ENCODE measurements at places on chromosomes 7 and 10. TPM values are rescaled to one million over a fixed set of nuclear protein-coding genes. Genes with fewer than 3 reads are reported as not detected.

GRCh38 chr10:98429320-98430072 lies 14.5 kb upstream of the PYROXD2 start:
- no peak for DNase-seq

DNA sequence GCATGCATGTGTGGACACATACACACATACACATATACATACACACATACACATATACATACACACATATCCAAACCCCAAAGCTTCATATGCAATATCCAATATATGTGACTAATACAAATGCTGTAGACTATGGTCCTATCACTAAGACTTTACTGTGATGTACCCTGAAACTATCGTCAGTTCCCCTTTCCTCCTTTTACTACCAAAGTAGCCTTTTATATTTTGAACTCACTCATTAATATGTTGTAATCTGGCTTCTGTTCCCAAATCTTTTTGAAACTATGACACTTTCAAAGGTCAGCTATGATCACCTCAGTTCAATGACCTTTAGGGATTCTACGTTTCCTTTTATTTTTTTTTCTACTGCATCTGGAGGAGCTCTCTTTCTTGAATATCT lies 64.8 kb upstream of the TFEC start:
- no peak for DNase-seq

DNA sequence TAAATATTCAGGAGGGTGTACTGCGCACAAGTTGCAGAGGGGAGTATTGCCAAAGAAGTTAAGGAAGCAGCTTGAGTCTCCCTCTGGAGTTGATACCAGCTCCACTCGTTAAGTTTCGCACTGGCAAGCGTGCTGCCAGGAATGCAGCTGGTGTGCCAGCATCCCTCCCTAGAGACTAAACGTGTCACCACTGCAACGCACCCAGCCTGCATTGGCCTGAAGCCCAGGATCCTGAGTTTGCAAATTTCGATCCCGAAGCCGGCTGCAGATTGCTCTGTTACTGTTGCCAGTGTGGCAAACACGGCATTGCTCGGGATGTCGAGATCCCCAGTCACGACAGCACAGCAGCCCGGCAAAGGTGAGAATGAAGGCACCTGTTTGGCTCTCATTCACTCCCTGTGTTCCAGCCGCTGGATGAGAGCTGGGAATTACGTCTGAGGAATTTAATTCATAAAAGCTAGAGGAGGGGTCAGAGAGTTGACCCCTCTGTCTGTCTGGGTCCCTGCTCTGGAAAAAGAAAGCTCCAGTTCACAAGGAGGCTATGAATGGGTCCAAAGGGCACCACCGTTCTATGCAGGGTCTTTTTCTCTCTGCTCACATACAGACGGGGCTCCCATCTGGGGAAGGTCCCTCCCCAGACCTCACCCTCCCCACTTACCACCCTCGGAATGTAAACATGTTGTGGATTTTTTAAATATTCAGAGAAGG lies 61.0 kb downstream of the NRP1 start:
- peak; percentile 92 for DNase-seq

DNA sequence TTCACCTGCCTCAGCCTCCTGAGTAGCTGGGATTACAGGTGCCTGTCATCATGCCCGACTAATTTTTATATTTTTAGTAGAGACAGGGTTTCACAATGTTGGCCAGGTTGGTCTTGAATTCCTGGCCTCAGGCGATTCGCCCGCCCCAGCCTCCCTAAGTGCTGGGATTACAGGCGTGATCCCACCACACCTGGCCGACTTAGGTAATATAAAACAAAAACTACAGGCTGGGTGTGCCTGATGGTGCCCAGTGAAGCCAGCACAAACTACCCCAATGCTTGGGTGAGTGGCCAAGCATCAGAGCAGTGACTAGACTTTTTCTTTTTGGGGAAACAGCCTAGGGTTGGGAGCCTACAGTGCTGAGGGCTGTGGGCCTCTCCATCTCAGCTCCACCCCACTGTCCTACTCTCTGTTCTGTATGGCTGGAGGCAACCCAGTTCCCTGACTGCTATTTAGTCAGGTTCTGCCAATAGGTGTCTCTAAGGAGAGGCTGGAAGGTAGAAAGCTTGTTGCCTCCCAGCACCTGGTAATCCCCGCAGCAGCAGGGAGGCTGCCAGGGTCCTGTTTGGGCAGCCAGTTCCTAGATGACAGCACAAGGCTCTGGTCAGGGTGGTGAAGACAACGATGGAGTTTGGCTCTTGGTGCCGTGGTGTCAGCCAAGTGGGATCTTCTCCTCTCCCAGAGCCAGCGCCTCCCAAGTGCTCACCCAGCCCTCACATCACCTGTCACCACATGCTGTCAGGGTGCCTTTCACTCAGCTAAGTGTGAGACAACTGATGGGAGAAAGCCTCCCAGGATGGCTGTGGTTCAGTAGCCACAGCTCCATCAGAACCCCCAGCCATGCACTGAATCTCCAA lies 10.4 kb upstream of the NACAD start:
- DNase-seq: no peak

DNA sequence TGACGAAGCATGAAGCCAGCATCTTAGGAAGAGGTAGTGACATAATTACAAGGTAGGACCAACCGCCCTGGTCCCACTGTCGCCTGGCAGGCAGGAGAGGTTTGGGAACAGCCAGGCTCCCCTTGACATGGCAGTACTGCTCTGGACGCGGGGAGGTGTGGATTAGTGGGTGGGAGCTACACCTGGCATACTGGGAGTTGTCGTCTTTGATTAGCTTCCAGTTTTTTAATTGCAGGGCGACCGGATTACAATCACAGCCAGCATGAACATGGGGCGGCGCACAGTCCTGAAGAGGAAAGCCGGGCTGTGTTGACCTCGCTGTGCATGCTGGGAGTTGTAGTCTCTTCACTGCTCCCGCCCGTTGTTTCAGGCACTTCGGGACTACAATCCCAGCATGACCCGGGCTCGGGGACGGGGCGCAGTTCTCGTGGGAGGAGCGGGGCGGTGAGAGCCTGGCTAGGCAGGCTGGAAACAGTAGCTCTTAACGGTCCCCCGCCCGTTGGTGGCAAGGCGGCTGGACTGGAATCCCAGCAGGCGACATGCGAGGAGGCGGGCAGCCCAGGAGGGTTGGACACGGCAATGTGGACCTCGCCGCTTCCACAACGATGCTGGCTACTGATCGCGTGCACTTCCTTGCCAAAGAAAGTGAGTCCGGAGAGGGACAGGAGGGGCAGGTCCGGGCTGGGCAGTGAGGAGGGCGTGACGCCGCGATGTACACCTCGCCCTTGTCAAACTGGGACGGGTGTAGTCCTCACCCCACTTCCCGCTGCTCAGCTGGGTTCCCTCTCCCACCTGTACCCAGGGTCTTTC lies 98.0 kb upstream of the ZNF722 start:
- no peak for DNase-seq

DNA sequence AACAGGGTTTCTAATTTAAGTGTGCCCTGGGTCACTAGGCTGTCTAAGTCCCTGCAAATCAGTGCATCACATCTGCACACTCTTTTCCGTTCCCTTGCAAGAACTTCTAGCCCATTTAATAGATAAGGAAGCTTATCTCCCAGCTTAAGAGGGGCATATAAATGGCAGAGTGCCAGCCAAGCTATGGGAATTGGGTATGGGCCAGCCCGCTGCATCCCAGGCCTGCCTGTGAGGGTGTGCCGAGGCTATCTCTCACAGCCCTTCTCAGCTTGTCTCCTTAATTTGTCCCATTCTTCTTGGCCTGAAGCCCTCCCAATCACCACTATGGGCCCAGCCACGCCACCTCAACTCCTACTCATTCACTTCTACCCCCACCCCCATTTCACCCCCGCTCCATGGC lies 14.7 kb downstream of the AQP1 start:
- DNase-seq: no peak

DNA sequence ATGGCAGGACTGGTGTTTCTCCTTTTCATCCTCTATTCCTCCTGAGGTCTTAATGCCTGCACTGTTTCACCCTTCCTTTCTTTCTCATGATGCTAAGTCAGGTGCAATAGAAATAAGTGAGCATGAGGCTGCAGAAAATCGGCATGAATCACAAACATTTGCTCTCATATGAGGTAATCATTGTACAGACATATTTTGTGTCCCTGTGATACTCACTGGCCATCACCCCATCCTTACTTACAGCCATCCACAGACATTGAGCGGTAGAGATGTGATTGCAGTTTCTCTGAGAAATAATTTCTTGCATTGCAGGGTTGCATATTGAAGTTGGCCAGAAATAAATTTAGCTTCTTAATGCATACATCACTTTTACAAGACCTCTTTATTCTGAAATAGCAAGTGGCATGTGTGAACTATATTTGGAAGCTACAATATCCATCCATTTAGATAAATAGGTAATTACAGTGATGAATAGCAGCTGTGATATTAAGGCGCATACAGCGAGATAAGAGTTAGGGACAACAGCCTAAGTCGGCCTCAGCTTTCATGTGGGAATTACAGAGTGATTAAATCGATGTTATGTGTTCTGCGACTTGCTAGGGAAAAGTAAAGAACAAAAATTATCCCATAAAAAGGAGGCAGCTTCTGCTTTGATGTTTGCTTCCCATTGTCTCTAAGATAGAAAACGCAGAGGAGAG lies 612.6 kb downstream of the SORCS3 start:
- no peak for DNase-seq

- DNase-seq: no peak
Measured at GRCh38 chr7:72446591-72447462, 34.7 kb upstream of the CALN1 start.

GRCh38 chr10:3292636-3293035 lies 120.1 kb upstream of the PITRM1 start:
- DNase-seq: peak; percentile 9

- DNase-seq: peak; percentile 54
Measured at GRCh38 chr10:28179006-28179742, 123.7 kb downstream of the MPP7 start.

GRCh38 chr10:62005281-62005680 lies 103.8 kb downstream of the ARID5B start:
- DNase-seq: no peak

GRCh38 chr7:84249656-84250055 lies 55.1 kb upstream of the SEMA3A start:
- no peak for DNase-seq

- DNase-seq: peak; percentile 13
Measured at GRCh38 chr10:122849900-122850605, 4.4 kb upstream of the CUZD1 start.

GRCh38 chr10:60134548-60134947 lies 228.2 kb upstream of the CCDC6 start:
- DNase-seq: no peak

GRCh38 chr10:3853547-3854303 lies 68.7 kb upstream of the KLF6 start:
- peak; percentile 96 for DNase-seq

DNA sequence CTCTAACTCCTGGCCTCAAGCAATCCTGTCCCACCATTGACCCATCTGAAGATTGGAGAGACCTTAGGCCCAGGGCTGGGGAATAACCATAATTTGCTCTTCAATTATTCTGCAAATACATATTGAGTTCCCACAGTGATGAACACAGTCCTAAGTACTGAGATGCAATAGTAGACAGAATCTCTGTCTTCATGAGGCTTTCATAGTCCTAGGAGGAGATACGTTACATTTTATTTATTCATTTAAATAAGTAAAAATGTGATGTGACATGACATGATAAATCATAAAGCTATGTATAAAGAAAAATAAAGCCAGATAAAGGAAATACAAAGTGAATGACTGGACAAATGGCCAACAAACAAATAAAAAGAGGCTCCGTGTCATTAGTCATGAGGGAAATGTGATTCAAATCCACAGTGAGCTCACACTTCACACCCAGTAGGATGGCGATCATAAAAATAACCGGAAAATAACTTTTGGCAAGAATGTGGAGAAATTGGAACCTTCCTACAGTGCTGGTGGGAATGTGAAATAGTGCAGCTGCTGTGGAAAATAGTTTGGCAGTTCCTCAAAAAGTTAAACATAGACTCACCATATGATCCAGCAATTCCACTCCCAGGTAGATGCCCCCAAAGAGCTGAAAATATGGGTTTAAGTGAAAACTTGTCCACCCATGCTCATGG lies 52.1 kb upstream of the JCAD start:
- no peak for DNase-seq

DNA sequence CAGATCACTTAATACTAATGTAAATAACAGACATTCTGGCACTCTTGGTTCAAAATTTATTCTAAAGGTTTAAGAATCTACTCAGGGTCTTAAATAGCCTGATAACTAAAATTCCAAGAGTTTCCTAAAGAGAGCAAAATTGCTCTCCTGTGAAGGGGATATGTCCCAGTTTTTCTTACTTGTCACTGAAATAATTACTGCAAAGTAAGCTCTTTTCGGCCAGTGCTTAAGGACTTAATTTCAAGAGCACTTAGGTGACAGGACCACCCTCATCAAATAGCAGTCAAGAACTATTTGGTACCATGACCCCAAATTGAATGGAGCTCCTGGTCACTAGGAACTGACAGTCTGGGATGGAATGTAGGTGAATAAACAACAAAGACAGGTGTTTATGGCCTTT lies 1.8 kb upstream of the IMMP2L start:
- no peak for DNase-seq

- no peak for DNase-seq
Measured at GRCh38 chr7:26151096-26151495, 902 bp upstream of the NFE2L3 start.

DNA sequence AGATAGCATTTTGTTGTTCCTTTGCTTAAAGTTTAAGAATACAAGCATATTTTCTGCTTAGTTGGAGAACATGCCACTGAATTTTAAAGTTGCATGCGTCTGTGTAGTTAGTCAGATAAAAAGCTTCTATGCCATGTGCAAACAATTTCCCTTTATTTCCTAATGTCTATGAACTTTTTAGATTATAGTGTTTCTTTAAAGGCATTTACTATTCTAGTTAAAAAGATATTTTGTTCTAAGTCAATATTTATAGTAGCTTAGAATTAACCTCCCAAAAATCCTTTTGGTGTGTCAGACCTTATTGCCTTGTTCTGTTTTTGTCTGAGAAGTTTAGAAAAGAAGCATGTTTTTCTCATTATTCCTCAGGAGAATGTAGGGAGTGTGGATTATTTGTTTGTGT lies 99.0 kb upstream of the GATA3 start:
- DNase-seq: no peak

- DNase-seq: no peak
Measured at GRCh38 chr10:132994811-132995210, 52.4 kb upstream of the CFAP46 start.

DNA sequence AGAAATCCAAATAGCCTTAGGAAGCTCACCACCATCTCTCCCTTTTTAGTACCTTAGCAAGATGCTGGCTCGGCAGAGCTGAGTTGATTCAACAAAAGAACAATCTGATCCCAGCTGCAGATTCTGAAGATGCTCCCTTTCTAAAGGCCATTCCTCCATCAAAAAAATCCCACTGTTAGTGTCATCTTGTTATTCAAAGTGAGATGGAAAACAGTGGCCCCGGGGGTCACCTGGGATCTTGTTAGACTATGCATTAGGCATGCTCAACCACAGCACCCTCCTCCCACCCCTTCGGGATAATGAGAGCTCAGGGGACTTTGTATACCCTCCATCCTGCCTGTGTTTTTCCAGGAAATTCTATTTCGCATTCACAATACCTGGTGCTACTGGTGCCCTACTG lies 2.4 kb downstream of the NCAPG2 start:
- DNase-seq: no peak

Gene STOX1
- 2.9 TPM for total RNA-seq

Gene TASOR2
- 68.4 TPM for total RNA-seq

Gene GOLGA7B
- total RNA-seq: 0.05 TPM

Gene PDZD7
- 4.7 TPM for total RNA-seq

Gene MMP21
- not detected for total RNA-seq

Gene MPP7
- 2.1 TPM for total RNA-seq

Gene ELN
- 0.15 TPM for total RNA-seq

Gene PON3
- 0.05 TPM for total RNA-seq

Gene TAX1BP1
- 88.2 TPM for total RNA-seq
